ENCODE measurements at places on chromosomes 6 and 20. TPM values are rescaled to one million over a fixed set of nuclear protein-coding genes. Genes with fewer than 3 reads are reported as not detected.

DNA sequence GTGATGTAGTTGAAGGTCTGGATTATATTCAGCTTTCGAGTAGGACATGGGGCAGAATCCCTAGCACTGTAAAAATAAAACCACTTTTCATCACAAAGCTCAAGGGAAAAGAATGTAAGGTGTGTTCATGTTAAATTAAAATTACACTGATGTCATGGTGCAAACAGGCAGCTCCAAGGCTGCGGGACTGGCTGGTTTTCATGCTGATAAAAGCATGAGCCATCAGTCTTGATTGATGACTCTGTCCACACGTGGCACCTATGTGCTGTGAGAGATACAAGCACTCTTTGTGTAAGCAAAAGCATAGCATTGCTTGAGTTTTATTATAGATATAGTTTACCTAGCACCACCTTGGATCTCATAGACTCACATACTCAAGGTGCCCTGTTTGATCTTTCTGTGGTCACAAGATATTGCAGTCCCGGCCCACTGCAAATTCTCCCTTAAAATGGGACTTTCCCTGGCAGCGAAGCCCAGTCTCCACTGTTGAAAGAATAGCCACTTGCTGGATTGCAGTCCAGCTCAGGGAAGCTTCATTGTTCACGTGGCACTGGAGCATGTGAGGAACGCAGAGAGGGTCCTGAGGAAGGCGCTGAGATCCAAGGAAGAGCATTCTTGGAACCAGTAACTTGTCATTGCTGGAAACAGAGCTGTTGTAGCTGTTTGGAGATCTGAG, 90.6 kb downstream of the TIAM2 start:
- DNase-seq, result peak; percentile 77

DNA sequence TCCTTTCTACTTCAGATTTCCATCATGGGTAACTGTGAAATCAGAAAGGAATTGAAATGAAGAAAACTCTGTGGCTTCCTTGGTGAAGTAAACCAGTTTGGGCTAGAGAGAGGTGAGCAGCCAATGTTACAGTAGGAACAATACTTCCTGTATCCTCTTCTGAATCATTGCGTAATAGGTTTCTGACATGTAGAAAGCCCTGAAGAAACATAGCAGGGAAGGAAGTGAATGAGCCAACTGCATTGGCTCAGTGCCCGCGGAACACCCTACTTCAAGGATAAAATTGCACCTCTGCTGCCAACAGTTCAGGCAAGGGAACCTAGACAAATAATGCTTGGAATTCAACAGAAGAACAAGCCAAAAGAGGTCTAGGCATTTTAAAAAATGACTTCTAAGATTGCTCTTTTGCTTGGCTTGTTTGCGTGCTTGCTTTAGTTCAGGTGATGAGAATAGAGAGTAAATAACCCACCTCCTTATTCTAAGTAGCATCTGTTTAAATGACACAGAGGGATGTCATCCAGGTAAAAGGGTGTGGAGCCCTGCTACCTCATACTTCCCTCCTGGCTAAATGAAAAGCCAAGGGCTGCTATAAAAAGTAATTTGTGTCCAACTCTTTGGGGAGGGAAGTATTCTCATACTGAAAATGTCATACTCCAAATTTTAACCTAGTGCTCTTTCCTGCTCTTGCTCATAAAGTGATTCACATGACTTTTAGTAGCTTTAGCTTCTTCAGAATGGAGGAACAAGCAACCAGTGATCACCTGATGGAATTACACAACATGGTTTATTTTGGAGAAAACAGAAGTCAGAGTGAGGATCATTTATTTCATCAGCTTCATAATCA, 30.0 kb upstream of the AKIRIN2 start:
- DNase-seq, result peak; percentile 99

DNA sequence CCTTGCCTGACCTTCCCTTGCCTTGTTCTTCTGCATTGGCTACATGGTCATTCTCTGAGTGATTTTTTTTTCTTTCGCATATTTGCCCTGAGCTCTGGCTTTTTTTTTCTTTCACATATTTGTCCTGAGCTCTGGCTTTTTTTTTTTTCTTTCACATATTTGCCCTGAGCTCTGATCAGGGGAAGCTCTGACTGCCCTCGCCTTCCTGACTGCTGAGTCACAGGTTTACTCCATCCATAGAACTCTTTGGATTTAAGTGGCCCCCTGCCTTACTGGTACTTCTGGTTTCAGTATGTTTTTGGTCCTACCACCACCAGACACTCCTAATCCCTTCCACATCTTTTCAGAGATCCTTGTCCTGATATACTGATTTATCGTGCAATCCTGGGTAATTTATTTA, 201.1 kb downstream of the OGFRL1 start:
- peak; percentile 93 for DNase-seq

DNA sequence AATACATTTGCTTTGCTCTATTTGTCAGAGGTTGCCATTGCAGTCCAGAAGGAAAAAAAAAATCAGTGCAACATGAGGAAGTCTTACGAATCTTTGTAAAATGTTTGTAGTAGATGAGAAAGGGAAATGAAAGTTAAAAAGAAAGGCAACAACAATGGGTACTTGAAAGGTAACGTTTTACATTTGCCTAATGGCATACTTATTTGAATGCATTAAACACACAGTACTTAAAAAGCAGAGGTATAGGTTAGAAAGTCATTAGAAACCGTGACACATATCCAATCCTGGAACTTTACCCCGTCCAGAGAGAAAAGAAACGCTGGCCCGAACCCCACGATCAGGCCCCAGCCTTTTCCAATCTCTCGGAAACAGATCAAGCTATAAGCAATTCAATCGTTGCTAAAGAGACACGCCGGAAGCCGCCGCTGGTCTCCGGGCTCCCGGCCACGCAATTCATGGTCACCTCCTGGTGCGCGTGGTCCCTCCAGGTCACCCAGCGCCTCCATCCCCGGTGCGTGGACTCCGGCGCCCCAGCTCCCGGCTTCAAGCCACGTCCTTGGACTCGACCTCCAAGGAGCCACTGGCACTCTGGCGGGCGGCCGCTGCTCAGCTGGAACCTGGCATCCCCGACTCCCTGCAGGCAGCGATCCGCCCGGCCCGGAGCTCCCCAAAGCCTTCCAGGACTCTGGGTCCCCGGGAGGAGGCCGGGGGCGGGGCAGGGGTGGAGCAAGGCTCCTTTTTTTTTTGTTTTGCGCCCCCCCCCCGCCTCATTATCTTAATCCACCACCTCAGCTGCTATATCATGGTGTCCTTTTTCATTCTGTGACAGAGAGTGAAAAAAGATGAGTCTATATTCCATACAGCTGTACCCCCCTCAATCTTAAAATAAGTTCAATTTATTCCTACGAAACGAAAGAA, at the start of gene SLC18B1:
TSS of gene SLC18B1 (minus strand) at position 687 of the 918 bp plus-strand sequence. CDS start at position 506, 181 bp downstream.
- DNase-seq, result peak; percentile 36

DNA sequence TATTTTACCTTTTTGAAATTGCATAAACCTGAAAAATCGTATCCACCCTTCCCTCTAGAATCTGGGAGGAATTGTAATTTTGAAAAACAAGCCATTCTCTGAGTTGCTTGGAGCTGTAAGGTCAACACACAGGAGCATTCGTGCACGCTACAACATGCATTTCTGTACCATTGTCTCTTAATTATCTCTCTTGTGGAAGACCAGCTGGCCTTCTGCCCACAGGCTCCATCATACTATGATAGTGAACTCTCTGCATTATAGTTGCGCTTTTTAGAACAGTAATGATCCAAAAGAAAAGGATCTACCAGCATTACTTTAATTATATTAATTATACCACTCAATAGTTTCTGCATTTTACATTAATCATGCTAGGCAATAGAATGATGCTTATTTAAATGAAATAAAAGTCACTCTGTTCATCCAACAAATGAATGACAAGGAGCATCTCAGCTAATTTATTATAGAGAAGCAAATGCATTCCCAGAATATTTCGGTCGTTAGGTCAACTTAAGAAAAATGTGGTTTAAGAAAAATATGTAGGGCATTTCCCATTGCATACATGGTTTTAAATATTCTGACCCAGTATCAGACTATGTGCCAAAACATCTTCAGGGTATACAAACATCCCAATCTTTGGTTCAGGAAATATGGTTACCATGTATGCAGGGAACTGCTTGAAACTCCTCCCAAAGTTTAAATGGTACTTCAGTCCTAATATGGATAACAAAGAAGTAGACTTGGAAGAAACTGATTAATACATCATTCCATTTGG, 263.5 kb downstream of the TFAP2A start:
- peak; percentile 5 for DNase-seq

GRCh38 chr6:161747506-161747905, 473.6 kb upstream of the AGPAT4 start:
- DNase-seq, result no peak

DNA sequence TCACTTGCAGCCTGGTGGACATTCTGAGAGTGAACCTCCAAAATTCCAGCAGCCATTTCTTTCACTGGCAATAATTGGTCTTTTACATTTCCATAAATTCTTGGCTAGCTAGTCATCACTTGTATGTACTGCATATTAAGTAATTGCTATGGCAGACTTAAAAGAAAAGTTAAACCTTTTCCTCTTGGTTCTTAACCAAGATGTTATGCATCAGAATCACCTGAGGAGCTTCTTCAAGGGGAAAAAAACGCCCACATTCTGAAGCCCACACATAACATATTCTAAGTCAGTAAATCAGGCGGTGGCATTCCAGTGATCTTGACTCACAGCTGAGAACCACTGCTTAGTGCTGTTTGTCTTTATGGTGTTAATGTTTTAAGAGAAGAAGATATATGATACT, 37.0 kb downstream of the CDC40 start:
- peak; percentile 10 for DNase-seq

DNA sequence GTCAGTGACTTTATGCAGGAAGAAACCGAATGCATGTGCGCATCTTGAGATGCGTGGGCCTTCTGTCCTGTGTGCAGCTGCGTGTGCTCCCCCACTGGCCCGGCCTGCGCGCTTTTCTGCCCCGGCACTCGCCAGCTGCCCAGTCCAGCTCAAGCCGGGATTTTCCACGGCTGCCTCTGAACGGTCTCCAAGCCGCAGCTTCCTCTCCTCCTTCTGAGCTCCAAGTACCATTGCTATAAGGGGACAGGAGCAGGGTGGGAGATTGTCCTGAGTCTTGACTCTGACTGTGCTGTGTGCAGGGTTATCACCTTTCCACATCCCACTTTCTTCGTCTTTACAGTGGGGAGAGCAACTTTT, 302.8 kb downstream of the THBS2 start:
- no peak for DNase-seq

DNA sequence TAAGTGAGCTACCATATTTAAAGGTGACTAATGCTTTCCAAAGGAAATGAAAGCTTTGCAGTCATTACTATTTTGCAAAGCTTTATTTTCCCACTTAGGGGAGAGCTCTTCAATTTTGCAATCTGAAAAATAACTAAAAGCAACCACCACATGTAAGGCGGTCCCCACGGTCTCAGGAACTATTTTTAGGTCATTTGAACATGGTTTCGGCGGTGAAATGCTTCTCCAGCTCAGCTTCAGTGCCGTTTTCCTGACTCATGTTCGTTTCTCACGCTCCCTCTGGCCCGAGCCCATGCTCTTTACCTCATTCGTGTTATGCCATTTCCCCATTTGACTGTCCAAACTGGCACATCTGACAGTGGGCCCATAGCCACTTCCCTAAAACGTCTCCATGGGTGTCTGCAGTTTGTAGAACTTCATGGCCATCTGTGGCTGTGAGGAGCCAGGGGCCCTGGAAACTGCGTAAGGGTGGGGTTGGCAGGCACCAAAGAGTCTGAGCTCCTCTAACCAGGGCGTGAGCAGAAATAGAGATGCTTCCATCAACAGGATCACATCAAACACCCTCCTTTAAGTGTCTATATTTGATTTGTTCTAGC, 46.5 kb downstream of the ADTRP start:
- DNase-seq, result peak; percentile 20

- no peak for DNase-seq
These were observed 183.2 kb upstream of the KCNG1 start for GRCh38 chr20:51206032-51206662.

GRCh38 chr6:75281653-75282052, 2.9 kb downstream of the TMEM30A start:
- DNase-seq, result no peak

DNA sequence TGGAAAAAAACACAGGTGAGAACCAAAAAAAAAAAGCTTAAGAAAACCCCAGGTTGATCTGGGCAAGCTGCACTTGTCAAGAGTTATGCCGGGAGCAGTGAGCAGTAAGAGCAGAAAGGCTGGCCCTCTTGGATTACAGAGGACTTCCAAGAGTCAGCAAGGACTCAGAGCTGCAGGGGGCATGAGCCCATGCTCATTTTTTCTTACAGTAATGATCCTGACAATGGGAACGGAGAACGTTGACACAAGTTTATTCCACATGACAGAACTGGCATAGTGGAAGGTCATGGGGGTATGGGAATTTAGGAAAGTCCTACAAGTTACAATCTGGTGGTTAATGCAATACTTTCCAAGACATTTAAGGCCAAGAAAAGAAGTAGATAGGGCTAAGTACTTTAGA, 256.6 kb downstream of the GMDS start:
- no peak for DNase-seq

- no peak for DNase-seq
These were observed 21.2 kb upstream of the RNGTT start for GRCh38 chr6:88984606-88985005.

DNA sequence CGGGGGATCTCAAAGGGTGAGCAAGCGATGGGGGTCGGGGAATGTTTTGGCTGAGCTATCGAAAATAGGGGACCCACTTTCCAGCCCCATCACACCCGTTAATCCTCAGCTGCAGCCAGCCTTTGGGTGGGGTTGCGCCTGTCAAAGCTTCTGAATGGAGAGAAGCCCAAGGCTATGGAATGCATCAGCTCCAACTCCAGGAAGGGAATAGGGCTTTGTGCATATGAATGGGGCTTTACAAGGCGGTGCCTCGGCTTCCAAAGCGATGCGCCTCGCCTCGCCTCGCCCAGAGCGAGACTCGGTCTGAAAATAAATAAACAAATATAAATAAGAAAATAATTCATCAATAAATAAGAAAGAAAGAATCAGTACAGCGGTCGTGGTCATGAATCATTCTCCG, 751.4 kb upstream of the DEFB115 start:
- no peak for DNase-seq

DNA sequence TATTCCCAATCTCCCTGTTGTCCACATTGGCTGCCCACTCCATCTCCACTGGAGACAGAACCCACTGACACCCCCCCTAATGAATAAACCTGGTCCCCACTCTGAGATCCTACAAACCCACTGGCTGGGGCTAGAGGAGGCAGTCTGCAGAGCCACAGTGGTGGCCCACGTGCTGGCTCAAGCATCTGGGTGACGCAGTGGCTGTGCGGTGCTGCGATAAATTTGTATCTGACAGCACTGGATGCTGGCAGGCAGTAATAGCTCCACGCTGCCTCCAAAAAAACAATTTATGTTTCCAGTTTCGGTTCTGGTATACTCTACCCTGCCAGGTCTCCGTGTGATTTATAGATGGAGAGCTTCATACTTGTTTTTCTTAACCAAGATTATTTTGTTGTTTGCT, 87.1 kb upstream of the SYNDIG1 start:
- DNase-seq, result no peak

Gene PKIB
- 0.23 TPM for total RNA-seq

Gene HMGN3
- total RNA-seq, result 67.3 TPM

Gene LPA
- not detected for total RNA-seq

Gene SLC22A2
- total RNA-seq, result not detected

Gene COL21A1
- total RNA-seq, result 0.10 TPM

Gene COX4I2
- not detected for total RNA-seq

Gene BNIP5
- not detected for total RNA-seq

Gene LY6G6D
- not detected for total RNA-seq

Gene KLC4
- 9.4 TPM for total RNA-seq

Measured in HT1080 (cell line).